ENCODE measurements at places on chromosomes 2 and 18.

- DNase-seq: no peak
Measured at GRCh38 chr18:22469926-22470247, 52.2 kb upstream of the CTAGE1 start.

DNA sequence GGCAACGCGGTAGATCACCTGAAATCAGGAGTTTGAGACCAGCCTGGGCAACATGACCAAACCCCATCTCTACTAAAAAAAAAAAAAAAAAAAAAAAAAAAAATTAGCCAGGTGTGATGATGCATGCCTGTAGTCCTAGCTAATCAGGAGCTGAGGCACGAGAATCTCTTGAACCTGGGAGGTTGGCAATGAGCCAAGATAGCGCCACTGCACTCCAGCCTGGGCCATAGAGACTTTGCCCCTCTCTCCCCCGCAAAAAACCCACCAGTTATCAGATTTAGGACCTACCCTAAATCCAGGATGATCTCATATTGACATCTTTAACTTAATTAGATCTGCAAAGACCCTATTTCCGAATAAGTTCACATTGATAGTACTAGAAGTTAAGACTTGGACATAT, 29.2 kb upstream of the LDAH start:
- DNase-seq: no peak

- DNase-seq: no peak
Measured at GRCh38 chr2:105732955-105733607, 11.6 kb upstream of the NCK2 start.

GRCh38 chr2:145325485-145325884, 805.6 kb upstream of the ZEB2 start:
- DNase-seq: no peak

DNA sequence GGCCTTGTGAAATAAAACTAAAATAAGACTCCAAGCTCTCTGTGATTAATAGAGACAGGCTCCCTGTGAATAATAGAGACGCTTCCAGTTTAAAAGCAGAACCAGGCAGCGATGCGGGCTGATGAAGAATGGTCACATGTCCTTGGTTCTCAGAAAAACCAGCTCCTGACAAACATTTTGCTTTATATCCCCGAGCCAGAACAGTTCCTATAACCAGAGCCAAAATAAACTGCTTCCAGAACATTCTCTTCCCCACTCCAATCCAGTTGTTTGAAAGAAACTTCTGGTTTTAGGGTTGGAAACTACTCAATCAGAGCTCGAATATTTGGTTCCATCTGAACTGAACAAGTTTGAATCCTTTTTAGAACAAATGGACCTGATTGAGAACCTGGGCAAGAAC, 213.7 kb downstream of the TSN start:
- no peak for DNase-seq

DNA sequence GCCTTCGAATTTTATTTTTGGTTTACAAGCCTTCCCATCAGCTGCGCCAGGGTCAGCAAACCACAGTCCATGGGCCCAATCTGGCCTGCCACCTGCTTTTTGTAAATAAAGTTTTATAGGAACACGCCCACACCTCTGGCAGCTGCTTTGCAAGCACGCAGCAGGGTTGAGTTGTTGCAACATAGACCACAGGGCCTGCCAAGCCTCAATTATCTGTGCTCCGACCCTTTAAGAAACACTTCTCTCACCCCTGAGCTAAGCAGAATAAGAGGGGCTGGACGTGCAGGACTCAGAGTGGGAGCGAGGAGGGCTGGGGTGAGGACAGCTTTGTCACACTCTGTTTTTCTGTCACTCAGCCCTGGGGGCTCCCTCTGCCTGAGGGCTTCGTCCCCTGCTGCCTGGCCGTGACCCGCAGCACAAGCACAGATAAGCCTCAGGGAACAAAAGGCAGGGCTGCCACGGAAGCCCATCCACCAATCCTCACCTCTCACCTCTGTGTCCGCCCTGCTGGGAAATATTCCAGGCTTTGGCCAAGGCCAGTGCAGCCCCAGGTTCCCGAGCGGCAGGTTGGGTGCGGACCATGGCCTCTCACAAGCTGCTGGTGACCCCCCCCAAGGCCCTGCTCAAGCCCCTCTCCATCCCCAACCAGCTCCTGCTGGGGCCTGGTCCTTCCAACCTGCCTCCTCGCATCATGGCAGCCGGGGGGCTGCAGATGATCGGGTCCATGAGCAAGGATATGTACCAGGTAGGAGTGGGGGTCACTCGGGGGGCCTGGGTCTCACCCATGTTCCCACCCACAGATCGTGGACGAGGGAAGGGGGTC, at the start of gene AGXT:
TSS of gene AGXT (plus strand) at position 539 of the 823 bp plus-strand sequence. CDS start at position 581, 42 bp downstream.
- no peak for DNase-seq

GRCh38 chr2:25494616-25495015, 152.9 kb upstream of the DNMT3A start:
- DNase-seq: peak; percentile 79

DNA sequence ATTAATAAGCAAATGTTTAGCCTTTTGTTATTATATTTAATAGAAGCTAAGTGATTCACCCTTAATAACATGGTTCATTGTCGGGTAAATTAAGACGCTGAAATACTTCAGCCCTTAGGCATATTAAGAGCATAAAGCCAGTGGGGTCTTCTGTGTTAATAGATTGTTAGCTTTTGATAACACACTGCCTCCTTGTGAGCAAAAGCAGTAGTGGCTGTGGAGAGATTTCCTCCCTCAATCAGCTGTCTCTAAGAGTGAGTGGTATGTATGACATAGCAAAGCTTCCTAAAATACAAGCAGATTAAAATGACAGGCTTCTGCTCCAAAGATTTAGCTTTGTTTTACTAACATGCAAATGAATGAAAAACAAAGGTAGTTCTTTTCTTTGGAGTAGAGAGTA, 143.7 kb upstream of the SYT4 start:
- no peak for DNase-seq

DNA sequence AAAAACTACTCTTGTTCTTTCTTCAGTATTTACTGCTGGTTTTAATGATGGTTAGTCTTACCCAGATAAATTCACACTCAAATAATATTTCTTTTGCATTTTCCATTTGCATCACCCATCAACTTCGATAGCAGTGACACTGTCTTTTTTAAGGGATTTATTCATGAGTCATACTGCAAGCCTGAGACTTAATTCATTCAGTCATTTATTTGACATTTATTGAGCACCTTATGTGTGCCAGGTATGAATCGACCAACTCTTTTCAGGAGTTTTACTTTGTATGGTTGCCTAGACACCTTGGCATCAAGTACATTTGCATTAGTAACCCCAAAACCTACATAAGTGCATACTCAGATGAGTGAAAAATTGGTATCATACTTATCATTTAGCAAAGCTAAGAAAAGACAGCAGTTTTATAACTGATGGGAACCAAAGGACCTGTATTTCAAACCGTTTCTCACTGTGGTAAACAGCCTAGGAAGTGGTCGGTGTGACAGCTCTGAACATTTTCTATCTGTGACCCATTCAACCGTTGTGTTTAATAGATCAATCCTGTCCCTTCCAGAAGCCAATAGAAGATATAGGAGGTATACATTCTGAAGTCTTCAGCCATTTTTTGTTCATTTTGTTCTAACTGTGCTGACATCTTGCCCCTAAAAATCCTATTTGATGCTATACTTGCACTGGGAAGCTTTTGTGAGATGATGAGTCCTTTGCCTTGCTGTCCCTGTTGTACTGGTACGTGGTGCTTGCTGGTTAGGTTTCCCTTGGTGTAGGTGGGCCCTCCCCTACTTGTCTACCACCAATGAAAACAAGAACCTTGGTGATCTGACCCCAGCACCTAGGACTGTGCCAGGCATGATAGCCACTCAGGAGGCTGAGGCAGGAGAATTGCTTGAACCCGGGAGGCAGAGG, 484.7 kb upstream of the RAB12 start:
- no peak for DNase-seq

DNA sequence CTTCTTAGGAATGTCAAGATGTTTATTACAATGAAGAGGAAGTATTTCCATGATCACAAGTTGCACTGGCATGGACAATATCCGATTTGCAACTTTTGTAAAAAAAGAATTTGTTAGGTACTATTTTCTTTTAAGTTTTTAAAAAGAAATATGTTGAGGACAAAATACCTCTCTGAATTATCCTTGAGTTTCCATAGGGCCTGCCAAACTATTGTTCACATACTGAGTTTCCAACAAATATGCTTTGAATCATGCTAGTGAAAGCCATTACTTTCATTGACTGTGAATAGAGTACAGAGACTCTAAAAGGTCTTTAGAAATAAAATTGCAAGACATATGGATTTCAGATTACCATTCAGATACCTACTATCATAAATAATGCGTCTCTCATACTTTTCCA, 566.1 kb downstream of the TMEM182 start:
- DNase-seq: no peak

DNA sequence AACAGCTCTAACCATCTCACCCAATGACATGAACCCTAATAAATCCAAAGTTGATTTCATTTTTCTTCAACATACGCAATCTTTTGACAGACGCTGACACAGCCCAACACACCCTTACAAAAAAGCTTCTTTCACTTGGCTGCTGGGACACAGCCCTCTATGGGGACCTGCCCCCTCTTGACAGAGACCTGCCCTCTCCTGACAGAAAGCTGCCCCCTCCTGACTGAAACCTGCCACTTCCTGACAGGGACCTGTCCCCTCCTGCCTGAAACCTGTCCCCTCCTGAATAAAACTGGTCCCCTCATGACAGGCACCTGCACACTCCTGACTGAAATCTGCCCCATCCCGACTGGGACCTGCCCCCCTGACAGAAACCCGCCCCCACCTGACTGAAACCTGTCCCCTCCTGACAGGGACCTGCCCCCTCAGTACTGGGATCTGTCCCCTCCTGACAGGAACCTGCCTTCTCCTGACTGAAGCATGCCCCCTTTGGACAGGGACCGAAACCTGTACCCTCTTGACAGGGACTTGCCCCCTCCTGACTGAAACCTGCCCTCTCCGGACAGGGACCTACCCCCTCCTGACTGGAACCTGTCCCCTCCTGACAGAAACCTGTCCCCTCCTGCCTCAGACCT, 87.9 kb downstream of the PXDN start:
- DNase-seq: no peak

- no peak for DNase-seq
Measured at GRCh38 chr2:181777734-181778133, 97.4 kb upstream of the NEUROD1 start.

- no peak for DNase-seq
Measured at GRCh38 chr2:124315221-124315880, 290.3 kb downstream of the CNTNAP5 start.

DNA sequence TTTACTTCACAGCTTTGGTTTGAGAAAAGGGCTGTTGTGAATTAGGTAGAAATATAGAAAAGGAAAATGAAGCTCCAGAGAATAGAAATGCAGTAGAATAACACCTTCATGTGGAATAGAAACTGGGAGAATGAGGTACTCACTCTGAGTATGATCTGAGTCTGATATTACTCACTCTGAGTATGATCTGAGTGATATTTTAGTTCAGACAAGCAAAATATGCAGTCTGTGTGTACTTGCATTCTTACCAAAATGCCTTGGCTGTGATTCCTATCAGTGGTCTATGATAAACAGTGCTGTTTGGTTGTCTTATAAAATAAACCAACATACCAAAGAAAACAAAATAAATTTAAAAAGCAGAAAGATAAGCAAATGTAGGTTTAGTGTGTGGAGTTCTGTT, 487.6 kb downstream of the THSD7B start:
- peak; percentile 73 for DNase-seq

GRCh38 chr2:162487816-162488215, 143.9 kb downstream of the GCA start:
- DNase-seq: no peak

DNA sequence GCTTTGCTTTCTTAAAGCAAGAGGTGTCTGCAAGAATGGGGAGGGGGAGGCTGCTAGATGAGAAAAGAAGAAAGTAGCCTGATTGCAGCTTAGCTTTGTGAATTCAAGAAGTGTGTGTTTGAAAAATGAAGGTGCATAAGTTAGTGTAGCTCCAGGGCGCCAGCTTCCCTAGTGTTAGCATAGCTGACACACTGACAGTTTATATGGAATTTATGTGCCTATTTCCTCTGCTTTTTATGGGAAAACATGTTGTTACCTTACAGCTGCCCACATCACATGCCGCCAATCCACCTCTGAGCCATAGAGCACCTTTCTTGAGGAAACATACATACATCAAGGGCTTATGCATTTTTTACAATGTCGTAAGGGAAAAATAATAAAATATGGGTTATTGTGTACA, 536.4 kb upstream of the PIK3C3 start:
- DNase-seq: no peak
